ENCODE measurements at places on chromosomes 2 and 18. TPM values are rescaled to one million over a fixed set of nuclear protein-coding genes. Genes with fewer than 3 reads are reported as not detected.

GRCh38 chr18:2337552-2338141 lies 233.7 kb downstream of the METTL4 start:
- no peaks in the 10 kb centered on the region for H3K36me3 ChIP-seq
- no peak for DNase-seq
- H3K4me1 ChIP-seq = no peaks in the 10 kb centered on the region
- H3K27ac ChIP-seq = no peak overlapping the region
- no peaks in the 10 kb centered on the region for H3K27me3 ChIP-seq

DNA sequence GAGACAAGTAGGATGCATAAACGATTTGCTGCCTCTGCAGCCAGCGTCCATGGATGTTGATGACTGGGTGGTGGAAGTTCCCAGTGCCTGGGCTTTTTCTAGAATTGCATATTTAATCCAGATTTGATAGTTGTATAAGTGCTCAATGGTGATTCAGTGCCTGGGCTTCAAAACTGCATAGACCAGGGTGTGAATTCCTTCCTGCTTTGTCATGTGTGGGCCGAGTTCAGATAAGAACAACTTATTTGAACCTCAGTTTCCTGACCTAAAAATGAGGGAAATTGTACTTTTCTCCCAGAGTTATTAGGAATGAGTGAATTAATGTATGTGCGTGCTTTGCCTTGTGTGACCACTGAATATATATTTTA lies 154.6 kb downstream of the WDSUB1 start:
- no peak overlapping the region for H3K4me3 ChIP-seq
- H3K36me3 ChIP-seq = no peaks in the 10 kb centered on the region

- H3K36me3 ChIP-seq = no peaks in the 10 kb centered on the region
- no peak for DNase-seq
- H3K4me3 ChIP-seq = no peak overlapping the region
- H3K27me3 ChIP-seq = no peaks in the 10 kb centered on the region
- no peak overlapping the region for H3K27ac ChIP-seq
Measured at GRCh38 chr2:15155959-15156574, 405.1 kb downstream of the NBAS start.

GRCh38 chr18:23837591-23837990 lies 148.3 kb downstream of the LAMA3 start:
- H3K27ac ChIP-seq = no peak overlapping the region
- no peaks in the 10 kb centered on the region for H3K27me3 ChIP-seq
- no peak for DNase-seq
- H3K4me1 ChIP-seq = no peaks in the 10 kb centered on the region

DNA sequence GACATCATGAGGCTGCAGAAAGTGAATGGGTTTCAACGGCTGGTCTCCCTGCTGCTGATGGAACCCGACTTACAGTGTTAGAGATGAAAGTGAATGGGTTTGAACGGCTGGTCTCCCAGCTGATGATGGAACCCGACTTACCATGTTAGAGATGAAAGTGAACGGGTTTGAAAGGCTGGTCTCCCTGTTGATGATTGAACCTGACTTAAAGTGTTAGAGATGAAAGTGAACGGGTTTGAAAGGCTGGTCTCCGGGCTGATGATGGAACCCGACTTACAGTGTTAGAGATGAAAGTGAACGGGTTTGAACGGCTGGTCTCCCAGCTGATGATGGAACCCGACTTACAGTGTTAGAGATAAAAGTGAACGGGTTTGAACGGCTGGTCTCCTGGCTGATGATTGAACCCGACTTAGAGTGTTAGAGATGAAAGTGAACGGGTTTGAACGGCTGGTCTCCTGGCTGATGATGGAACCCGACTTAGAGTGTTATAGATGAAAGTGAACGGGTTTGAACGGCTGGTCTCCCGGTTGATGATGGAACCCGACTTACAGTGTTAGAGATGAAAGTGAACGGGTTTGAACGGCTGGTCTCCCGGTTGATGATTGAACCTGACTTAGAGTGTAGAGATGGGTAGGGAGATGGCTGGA lies 76.1 kb upstream of the ALKAL2 start:
- no peak for DNase-seq
- H3K27ac ChIP-seq = no peak overlapping the region
- no peaks in the 10 kb centered on the region for H3K36me3 ChIP-seq
- no peaks in the 10 kb centered on the region for H3K27me3 ChIP-seq
- H3K4me1 ChIP-seq = no peaks in the 10 kb centered on the region

- no peak for DNase-seq
- H3K27ac ChIP-seq = no peak overlapping the region
- no peak overlapping the region for H3K4me3 ChIP-seq
- peaks cover 12% of the 10 kb centered on the region for H3K4me1 ChIP-seq
- H3K27me3 ChIP-seq = no peaks in the 10 kb centered on the region
- no peaks in the 10 kb centered on the region for H3K36me3 ChIP-seq
Measured at GRCh38 chr2:48415836-48416515, 114.0 kb upstream of the STON1 start.

DNA sequence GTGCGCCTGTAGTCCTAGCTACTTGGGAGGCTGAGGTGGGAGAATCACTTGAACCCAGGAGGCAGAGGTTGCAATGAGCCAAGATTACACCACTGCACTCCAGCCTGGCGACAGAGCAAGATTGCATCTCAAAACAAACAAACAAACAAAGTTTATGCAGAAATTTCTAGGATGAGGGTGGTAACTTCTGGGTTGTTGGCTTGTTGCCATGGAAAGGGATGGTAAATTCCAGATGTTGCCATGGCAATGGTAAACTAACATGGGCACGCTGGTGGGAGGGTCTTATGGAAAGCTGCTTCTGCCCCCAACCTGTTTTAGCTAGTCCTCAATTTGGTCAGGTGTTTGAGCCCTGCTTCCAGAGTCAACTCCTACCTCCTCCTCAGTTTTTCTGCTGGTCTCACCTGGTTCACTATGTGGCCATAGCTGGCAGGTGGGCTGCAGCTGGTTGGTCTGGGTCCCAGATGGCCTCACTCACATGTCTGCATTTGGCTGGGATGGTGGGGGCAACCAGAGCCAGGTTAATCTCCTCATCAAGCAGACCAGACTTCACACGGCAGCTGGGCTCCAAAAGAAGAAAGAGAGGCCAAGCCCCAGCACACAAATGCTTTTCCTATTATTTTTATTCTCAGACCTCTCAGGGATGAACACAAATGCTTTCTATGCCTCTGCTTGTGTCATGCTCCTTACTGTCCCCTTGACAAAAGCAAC lies 26.6 kb upstream of the TEX44 start:
- no peaks in the 10 kb centered on the region for H3K36me3 ChIP-seq
- H3K4me1 ChIP-seq = no peaks in the 10 kb centered on the region
- no peak overlapping the region for H3K4me3 ChIP-seq
- no peak for DNase-seq

- no peak overlapping the region for H3K4me3 ChIP-seq
- DNase-seq = peak; percentile 78
- no peak overlapping the region for H3K27ac ChIP-seq
Measured at GRCh38 chr2:240930631-240931318, 24.6 kb downstream of the CROCC2 start.

DNA sequence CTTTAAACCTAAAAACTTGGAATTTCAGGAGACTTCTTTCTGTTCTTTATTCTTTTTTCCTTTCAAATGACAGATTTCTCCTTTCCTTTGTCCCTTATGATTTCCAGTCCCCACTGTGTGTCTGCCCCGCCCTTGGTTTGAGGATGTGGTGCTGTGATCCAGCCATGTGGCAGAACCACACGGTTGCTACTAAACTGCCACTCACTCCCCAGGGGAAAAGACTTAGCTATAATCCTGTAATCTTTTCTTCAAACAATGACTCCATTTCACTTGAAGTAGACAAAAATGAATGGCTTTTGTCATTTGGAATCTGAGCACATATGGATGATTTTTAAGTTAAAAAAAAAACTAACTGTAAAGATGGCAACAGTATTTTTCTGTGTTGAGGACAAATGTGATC lies 76.2 kb upstream of the STAM2 start:
- H3K4me3 ChIP-seq = no peak overlapping the region
- no peaks in the 10 kb centered on the region for H3K36me3 ChIP-seq
- DNase-seq = no peak
- no peaks in the 10 kb centered on the region for H3K4me1 ChIP-seq

GRCh38 chr2:191322828-191323506 lies 77.8 kb downstream of the MYO1B start:
- DNase-seq = no peak
- H3K36me3 ChIP-seq = no peaks in the 10 kb centered on the region
- H3K27me3 ChIP-seq = no peaks in the 10 kb centered on the region
- no peak overlapping the region for H3K4me3 ChIP-seq
- no peak overlapping the region for H3K27ac ChIP-seq

DNA sequence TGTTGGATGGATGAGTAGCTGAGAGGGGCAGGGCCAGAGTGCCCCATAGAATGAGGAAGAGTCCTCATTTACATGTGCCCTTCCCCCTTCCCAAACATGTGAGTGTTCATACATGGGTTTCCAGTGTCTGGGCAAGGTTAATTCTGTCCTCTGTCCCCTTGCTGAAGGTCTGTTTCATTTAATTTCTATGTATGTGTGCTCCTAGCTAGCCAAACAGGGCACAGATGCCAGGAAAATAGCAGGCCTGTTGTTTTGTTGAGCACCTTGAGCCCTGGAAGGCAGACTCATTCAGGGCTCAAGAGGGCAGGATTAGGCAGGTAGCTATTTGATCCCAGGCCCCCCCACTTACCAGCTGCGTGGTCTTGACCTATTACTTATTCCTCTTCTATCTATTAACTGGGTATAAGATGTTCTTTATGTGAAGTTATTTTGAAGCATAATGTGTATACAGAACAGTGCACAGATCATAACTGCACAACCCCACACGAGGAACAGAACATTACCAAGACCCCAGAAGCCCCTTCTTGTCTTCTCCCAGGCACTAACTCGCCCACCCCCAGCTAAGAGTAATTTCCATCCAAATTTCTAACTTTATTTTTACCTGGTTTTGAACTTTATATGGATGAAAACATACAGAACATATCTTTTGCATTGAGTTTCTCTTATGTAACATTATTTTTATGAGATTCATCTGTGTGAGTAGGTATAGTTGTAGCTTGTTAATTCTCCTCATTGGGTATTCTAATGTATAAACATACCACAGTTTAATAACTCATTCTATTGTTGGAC lies 164.3 kb downstream of the RPIA start:
- no peaks in the 10 kb centered on the region for H3K27me3 ChIP-seq
- no peak for DNase-seq
- no peak overlapping the region for H3K4me3 ChIP-seq

GRCh38 chr2:177258059-177258458 lies 6.5 kb downstream of the NFE2L2 start:
- H3K27me3 ChIP-seq = no peaks in the 10 kb centered on the region
- H3K4me3 ChIP-seq = no peak overlapping the region
- H3K36me3 ChIP-seq = peaks cover 4% of the 10 kb centered on the region
- no peak overlapping the region for H3K27ac ChIP-seq

GRCh38 chr2:42029639-42030199 lies 18.1 kb upstream of the PKDCC start:
- DNase-seq = no peak
- H3K27ac ChIP-seq = peak overlapping the region; percentile 24
- H3K36me3 ChIP-seq = no peaks in the 10 kb centered on the region

DNA sequence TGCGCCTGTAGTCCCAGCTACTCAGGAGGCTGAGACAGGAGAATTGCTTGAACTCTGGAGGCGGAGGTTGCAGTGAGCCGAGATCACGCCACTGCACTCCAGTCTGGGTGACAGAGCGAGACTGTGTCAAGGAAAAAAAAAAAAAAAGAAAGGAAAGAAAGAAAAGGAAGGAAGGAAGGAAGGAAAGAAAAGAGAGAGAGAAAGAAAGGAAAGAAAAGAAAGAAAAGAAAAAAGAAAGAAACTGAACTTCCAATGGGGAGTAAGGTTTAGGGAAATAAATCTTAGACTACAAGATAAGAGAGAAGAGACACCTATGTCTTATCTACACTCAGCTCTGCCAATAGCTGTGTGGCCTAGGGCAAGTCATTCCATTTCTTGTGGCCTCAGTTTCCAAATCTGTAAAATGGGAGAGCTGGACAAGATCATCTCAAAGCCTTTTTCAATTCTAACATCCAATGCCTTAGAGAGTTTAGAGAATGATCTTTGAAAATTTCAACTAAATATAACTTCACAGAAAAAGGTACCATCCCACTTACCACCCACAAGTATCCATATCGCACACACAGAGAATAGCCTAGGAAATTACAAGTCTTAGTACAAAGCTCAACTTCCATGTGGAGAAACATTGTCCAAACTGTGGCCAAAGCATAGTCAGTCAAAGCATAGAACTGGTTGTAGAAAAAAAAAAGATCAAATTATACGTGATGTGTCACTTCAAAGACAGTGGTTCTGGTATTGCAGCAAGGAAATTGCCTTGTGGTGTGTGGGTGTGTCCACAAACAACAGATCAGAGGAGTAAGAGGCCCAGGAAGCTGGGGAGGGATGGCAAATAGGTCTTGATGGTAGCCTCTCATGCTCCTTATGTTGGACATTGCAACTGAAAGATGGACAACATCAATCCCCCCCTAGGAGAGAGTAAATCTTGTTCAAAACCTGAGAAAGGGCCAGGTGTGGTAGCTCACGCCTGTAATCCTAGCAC lies 42.4 kb downstream of the SLC14A2 start:
- no peaks in the 10 kb centered on the region for H3K27me3 ChIP-seq
- no peak for DNase-seq
- no peaks in the 10 kb centered on the region for H3K4me1 ChIP-seq
- H3K4me3 ChIP-seq = no peak overlapping the region
- H3K36me3 ChIP-seq = no peaks in the 10 kb centered on the region

GRCh38 chr2:182890773-182891378 lies 24.4 kb upstream of the FRZB start:
- no peak overlapping the region for H3K27ac ChIP-seq
- H3K27me3 ChIP-seq = no peaks in the 10 kb centered on the region
- H3K4me3 ChIP-seq = no peak overlapping the region
- DNase-seq = no peak
- no peaks in the 10 kb centered on the region for H3K4me1 ChIP-seq
- H3K36me3 ChIP-seq = no peaks in the 10 kb centered on the region

DNA sequence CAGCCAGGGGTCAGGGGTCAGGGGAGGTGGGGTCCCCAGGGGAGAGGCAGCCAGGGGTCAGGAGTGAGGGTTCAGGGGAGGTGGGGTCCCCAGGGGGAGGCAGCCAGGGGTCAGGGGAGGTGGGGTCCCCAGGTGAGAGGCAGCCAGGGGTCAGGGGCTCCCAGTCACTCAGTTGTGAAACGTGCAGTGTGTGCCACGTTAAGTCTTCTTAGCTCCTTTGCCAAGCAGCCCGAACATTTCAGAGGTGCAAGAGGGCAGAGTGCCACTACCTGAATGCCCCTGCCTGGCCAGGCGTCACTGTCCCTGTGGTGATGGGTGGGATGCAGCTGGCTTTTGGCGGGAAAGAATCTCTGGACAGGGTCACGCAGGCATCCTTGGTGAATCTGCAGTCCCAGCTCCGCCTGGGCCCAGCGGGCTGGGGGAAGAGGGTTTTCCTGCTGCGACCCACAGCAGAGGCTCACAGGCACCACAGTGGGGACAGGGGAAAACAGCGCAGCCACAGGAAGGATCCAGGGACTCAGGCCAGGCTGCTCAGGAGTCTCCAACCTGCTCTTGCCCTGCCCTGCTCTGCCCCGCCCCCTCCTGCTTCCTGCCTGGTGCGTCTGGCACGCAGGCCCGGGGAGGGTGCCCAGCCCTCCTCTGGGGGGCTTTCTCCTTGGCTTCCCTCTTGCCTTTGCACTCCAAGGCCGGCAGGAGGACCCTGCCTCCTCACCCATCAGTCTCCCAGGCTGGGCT lies 188.3 kb downstream of the TWIST2 start:
- no peaks in the 10 kb centered on the region for H3K36me3 ChIP-seq
- H3K27ac ChIP-seq = no peak overlapping the region
- no peaks in the 10 kb centered on the region for H3K27me3 ChIP-seq
- no peak overlapping the region for H3K4me3 ChIP-seq

LTBP1 gene
- 23.8 TPM for total RNA-seq

SERPINB11 gene
- total RNA-seq = 0.46 TPM

SKA1 gene
- 0.76 TPM for total RNA-seq

SOX11 gene
- total RNA-seq = not detected

NYAP2 gene
- 0.15 TPM for total RNA-seq

CLEC4F gene
- total RNA-seq = 1.0 TPM

ARL6IP6 gene
- total RNA-seq = 23.0 TPM
